ENCODE measurements at places on chromosomes 16 and 17.

- DNase-seq, result no peak
Measured at GRCh38 chr17:19370493-19370960, 7.8 kb upstream of the MAPK7 start.

DNA sequence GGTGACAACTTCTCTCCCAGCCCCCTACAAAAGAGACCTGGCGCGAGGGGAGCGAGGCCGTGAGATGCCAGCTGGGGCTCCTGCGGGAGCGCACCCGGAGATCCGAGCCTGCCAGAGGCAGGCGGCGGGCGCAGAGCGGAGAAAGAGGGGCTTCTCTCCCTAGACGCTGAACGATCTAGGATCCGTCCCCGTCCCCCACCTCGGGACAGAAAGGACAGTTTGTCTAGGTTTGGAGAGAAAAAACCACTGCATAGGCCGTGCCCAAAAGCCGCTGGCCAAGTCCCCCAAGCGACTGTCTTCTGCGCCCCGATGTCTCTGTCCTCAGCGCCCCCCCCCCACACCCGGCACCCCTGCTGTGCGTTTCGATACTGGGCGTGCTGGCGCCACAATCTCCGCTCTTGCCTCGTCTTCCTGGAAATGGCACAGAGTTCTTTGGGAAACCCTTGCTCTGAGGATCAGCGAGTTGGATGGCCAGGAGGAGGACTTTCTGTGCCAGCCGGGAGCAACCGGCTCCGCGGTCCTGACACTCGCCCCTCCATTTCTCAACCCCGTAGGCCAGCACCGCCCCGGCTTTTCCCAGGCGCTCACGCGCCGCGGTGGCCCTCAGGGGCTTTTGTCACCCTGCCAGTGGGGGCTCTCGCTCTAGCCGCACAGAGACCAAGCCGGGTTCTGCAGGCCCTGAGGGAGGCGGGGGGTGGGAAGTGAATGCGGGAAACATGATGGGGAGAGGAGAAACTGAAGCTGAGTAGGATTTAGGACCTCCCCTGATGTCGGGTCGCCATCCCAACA lies 1.0 kb downstream of the SSTR2 start:
- no peak for DNase-seq

DNA sequence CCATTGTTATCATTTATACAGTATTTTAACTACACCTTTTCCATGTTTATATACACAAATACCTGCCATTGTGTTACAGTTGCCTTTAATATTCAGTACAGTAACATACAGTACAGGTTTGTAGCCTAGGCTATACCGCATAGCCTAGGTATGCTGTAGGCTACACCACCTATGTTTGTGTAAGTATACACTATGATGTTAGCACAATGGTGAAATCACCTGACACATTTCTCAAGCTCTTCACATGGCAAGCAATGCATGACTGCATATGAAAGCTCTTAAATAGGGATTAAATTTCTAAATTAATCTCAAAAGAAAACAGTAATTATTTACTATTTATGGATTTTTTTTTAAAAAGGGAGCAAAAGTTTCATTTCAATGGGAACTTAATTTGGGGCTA lies 12.0 kb downstream of the LRRC37B start:
- DNase-seq, result no peak

GRCh38 chr17:78284146-78284545 lies 52.7 kb downstream of the TMEM235 start:
- no peak for DNase-seq

DNA sequence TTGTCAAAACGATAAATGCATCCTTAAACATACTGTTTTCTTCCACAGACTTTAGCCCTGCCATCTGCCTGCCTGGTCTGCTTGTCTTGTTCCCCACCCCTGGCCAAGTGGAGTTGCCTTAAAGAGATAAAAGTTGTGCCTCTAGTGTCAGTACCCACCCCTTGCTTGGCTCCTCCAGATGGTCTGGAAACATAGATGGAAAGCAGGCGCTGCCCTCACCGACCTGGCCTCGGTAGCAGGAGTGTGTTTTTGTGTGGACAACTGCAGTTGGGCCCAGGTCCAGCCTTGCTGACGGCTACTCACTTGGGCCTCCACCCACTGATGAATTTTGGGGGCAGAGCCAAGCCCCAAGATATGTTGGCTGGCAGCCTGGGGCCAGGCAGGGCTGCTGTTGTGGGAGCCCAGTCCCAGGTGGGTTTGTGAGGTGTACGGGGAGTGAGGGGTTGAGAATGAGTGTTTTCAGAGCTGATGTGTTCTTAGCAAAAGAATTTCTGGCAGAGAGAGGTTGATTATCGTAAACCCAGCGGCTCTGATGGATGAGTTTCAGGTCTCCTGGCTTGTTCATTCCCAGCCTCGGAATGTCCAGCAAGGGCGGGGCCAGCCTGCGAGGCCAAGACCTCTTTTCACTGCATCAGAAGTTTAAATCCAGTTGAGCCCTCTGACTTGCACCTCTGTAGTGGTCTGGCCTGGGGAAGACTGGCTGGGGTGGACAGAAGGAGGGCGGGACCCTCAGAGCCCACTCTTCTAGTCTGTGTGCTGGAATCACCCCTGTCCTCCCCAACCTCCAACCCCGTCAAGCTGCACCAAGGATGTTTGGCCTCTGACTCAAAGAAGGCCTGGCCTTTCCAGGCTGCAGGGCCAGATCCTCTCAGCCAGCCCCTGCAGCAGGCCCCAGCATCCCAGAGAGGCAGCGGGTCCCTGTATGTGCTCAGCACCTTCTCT lies 179.7 kb downstream of the RAB11FIP4 start:
- no peak for DNase-seq

GRCh38 chr17:34379868-34380267 lies 16.8 kb upstream of the CCL1 start:
- DNase-seq, result no peak

GRCh38 chr17:79615446-79615845 lies 4.6 kb upstream of the RBFOX3 start:
- DNase-seq, result no peak

GRCh38 chr16:84047626-84048025 lies 5.0 kb upstream of the SLC38A8 start:
- DNase-seq, result no peak

- no peak for DNase-seq
Measured at GRCh38 chr17:45326626-45327025, 9.8 kb upstream of the MAP3K14 start.

DNA sequence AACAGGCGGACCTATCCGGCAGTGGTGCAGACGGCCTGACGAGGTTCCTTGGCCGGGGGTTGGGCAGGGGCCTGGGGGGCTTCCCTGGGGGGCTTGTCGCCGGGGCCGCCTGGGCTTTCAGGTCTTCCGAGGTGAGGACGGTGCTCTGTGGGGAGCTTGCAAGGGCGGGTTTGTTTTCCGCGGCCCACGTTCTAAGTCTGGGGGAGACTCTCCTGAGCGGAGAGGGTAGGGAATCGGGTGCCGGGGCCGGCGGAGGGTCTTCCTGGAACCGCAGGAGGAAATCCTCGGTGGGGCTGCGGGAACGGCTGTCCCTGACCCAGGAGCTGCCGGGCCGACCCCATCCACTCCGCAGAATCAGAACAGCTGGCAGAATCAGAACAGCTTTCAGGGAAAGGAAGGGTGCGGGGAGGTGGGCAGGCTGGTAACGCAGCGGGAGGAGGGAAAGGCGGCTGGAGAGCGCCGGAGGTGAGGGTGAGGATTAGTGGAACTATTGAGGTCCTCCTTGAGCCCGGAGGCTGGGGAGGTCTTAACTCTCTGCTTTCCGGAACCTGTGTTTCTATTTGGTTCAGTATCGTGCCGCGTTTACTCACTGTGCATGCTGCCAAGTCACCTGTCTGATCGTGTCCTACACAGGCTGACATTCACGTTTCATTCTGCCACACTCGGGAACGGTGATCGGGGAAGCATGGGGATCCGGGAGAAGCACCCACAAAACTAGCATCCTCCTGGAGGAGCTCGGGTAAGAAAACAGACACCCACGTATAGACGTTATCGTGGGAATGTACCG lies 28.9 kb downstream of the CPSF4L start:
- DNase-seq, result peak; percentile 14

DNA sequence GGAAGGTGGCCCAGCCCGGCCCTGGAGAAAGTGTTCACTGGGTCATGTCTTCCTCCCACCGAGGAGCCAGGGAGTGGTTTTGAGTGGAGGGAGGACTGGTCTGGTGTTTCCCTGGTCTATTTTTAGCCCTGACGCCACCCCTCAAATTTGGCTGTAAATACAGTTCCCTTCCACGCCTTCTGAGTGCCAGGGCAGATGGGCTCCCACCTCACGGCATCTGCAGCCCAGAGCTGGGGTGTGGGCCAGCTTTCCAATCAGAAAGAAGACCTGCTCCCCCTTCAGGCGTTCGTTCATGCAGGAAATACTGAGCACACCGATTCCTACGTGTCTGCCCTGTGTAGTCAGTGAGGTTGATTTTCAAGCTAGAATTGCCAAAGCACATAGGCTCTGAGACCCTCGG lies 53.7 kb downstream of the SNX20 start:
- DNase-seq, result peak; percentile 21

DNA sequence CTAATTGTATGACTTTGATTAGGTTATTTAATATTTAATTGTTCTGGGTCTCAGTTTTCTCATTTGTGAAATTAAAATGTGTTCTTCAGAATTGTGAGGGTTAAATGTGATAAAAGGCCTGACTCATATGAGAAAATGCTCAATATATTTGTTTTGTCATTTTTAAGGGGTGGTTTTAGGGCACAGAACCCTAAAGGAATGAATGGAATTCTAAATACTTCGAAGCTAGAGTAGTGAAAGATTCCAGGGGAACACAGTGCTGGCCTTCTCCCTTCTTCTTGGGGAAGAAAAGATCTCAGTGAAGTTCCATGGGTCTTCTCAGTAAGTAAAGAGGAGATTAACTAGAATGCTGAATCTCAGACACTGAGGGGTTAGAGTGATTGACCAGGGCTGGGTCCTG lies 3.9 kb upstream of the SMPD3 start:
- no peak for DNase-seq

GRCh38 chr16:13315642-13316427 lies 414.4 kb downstream of the SHISA9 start:
- DNase-seq, result no peak

All from stimulated activated CD4-positive, alpha-beta T cell treated with anti-CD3 and anti-CD28 coated beads, Interleukin-12 subunit alpha, Interleukin-12 subunit beta, amount 100 ng/mL, for 48 hours (primary cell).